ENCODE measurements at places on chromosomes 7 and 10.
A peak's percentile ranks its signal among the peaks of the same experiment; 100 is the strongest.

DNA sequence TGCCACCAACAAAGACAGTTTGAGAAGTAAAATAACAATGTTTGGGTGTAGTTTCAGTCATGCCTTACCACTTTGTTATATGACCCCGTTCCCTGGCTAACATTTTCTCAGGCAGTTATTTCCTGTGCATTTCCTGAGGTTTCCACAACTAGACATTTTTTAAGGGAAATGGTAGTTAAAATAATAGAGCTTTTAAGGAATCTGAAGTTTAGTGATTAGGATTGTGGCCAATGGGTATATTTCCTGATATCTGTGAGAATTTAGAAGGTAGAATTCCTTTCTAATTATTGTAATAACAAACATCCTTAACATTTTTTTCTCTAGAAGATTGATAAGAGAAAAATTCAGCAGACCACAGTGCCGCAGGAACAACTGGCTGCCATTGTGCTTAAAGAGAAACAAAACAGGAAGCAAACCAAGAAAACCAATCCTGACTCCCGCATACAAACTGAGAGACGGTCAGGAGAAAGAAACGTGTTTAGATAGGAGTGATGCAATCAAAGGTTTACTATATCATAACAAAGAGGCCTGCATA is 193.6 kb downstream of the MBL2 start:
- no peaks in the 10 kb centered on the region for H3K36me3 ChIP-seq
- no peak overlapping the region for H3K4me3 ChIP-seq
- H3K4me1 ChIP-seq, result no peaks in the 10 kb centered on the region
- H3K27ac ChIP-seq, result no peak overlapping the region

- no peak for DNase-seq
- H3K27ac ChIP-seq, result no peak overlapping the region
- H3K27me3 ChIP-seq, result no peaks in the 10 kb centered on the region
These were observed 153.3 kb downstream of the POU6F2 start for GRCh38 chr7:39130857-39131526.

- no peak overlapping the region for H3K27ac ChIP-seq
- no peaks in the 10 kb centered on the region for H3K36me3 ChIP-seq
- H3K4me1 ChIP-seq, result no peaks in the 10 kb centered on the region
- no peaks in the 10 kb centered on the region for H3K27me3 ChIP-seq
- DNase-seq, result no peak
These were observed 31.5 kb downstream of the PIK3AP1 start for GRCh38 chr10:96688789-96689188.

- DNase-seq, result no peak
- peaks cover 4% of the 10 kb centered on the region for H3K4me1 ChIP-seq
These were observed 93.8 kb downstream of the CUX1 start for GRCh38 chr7:101910991-101911799.

- no peak for DNase-seq
- H3K27me3 ChIP-seq, result no peaks in the 10 kb centered on the region
- H3K27ac ChIP-seq, result no peak overlapping the region
- H3K4me1 ChIP-seq, result no peaks in the 10 kb centered on the region
- H3K36me3 ChIP-seq, result no peaks in the 10 kb centered on the region
These were observed 47.5 kb downstream of the CCDC172 start for GRCh38 chr10:116371737-116372136.

- peak; percentile 30 for DNase-seq
- no peak overlapping the region for H3K4me3 ChIP-seq
- H3K36me3 ChIP-seq, result peaks cover 34% of the 10 kb centered on the region
- H3K27ac ChIP-seq, result peak overlapping the region; percentile 93
- H3K4me1 ChIP-seq, result peaks cover 37% of the 10 kb centered on the region
- H3K27me3 ChIP-seq, result no peaks in the 10 kb centered on the region
These were observed 108.2 kb downstream of the PIP4K2A start for GRCh38 chr10:22606164-22606614.

- no peaks in the 10 kb centered on the region for H3K27me3 ChIP-seq
- peak overlapping the region; percentile 96 for H3K4me3 ChIP-seq
- no peak for DNase-seq
- peaks cover 18% of the 10 kb centered on the region for H3K4me1 ChIP-seq
These were observed 26.2 kb downstream of the ADK start for GRCh38 chr10:74177140-74177677.

Measured in T-cell (primary cell).